HAP-1 (cell line): ENCODE measurements at places on chromosomes 11 and 22.

DNA sequence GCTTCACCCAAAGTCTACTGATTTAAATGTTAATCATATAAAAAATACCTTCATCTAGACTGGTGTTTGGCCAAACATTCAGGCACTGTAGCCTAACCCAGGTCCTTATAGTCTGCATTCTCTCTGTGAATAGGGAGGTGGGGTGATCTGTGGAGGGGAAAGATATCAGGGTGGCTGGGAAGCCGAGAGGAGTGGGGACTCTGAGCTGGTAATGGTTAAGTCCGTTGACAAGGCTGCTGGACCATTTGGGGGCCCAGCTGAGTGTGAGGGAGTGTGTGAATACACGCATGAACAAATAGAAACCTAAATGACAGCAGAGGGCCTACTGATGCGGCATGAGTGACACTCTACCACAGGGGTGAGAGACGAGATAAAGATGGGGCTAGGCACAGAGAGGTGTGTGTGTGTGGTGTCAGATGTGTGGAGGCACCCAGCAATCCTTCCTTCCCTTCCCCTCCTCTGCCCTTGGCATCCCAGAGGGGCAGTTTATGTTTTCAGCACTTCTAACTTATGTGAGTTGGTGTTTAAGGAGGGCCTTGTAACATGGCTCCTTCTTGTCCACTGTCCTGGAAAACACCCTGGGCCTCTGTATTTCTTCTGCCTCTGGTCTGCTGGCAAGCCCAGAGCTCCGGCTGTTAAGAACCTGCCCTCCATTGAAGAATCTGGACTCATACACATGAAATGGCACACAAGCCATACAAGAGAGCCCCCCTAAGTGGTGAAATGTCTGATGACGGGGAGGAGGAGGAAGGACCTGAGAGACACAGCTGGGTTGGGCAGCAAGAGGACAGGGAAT is 249.1 kb upstream of the TBCEL start:
- no peak for DNase-seq

DNA sequence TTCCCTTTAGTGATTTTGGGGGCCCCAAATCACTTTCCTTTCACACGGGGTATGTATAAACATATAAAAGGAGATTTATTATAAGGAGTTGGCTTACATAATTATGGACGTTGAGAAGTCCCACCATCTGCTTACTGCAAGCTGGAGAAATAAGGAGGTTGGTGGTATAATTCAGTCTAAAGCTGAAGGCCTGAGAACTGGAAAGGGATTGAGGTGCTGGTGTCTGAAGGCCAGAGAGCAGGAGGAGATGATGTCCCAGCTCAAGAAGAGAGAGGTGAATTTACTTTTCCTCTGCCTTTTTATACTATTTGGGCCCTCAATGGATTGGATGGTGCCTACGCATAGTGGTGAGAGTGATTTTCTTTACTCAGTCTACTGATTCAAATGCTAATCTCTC is 1.3 kb upstream of the ZNF202 start:
- no peak for DNase-seq

DNA sequence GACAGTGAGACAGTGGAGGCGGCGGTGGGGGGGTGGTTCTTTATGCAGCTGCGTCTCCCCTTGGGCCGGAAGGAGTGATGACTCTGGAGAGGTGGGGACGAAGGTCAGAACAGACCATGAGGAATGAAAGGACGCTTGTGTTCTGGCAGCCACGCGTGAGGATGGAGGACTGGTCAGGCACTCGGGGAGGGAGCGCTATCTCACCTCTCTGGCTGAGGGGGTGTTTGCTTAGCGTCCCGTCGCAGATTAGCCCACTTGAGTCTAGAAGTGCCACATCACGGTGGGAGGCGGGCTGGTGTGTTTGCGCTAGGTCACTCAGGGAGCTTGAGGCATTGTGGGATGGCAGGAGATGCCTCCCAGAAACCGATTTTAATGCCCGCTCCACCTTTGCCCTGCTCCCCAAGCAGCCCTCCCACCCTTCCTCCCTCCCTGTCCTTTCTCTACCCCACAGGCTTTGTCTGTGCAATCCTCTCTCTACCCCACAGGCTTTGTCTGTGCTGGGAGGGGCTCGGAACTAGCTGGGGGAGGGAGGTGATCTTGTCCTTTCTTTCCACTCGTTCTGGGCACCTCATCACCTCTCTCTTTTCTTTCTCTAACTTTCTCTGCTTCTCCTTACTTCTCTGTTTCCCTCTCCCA is 97.8 kb downstream of the PKNOX2 start:
- no peak for DNase-seq

DNA sequence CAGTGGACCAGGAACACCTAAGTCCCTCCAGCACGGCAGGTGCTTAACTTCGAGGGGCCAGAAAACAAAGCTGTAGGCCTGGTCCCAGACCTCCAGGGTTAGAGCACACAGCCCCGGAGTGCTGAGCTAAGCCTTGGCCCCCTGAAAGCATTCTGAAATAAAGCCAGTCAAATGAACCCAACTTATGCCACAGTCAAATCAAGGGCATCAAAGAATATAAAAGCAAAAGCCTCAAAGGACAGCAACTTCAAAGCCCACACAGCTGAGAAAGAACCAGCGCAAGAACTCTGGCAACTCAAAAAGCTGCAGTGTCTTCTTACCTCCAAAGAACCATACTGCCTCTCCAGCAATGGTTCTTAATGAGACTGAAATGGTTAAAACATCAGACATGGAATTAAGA is 39.1 kb downstream of the TMEM123 start:
- no peak for DNase-seq

- DNase-seq, result no peak
Measured at GRCh38 chr22:33081686-33082590, 23.8 kb upstream of the SYN3 start.

DNA sequence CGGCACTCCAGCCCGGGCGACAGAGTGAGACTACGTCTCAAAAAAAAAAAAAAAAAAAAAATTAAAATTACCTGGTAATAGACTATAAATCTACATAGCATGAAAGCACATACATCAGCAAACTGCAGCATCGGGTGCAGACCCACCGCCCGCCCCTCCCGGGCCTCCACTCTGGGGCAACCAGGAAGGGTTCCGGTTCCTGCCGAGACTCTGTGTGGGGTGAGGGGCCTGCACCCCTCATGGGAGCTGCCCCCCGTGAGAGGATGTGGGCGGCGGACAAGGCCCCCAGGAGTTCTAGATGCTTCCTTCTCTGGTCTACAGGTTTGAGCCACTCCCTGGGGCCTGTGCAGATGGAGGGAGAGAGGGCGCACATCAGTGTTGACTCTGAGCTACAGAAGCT is 9.1 kb downstream of the DRD4 start:
- DNase-seq, result no peak

GRCh38 chr22:36829370-36830002 is 12.7 kb upstream of the PVALB start:
- no peak for DNase-seq

- DNase-seq, result no peak
Measured at GRCh38 chr11:94728541-94728940, 39.6 kb upstream of the AMOTL1 start.

- no peak for DNase-seq
Measured at GRCh38 chr11:123587044-123587443, 67.4 kb downstream of the SCN3B start.

- DNase-seq, result peak; percentile 19
Measured at GRCh38 chr11:100753172-100753543, 66.1 kb downstream of the ARHGAP42 start.

DNA sequence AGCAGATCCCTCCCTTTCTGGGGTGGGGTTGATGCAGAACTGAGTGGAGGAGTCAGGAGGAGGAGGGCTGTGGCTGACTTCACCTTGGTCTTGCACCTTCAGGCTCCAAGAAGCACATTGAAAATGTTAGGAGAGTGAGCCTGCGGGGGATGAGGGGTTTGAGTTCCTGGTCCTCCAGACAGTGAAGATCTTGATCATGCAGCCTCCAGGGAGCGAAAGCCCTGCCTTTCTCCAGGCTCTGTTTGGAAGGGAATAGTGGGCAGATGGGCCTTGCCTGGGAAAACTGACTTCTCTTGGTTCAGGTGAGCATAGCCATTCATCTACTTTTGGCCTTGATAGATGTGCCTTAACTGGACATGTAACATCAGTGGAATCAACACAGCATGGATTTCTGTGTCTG is 267.6 kb upstream of the B3GAT1 start:
- DNase-seq, result no peak

DNA sequence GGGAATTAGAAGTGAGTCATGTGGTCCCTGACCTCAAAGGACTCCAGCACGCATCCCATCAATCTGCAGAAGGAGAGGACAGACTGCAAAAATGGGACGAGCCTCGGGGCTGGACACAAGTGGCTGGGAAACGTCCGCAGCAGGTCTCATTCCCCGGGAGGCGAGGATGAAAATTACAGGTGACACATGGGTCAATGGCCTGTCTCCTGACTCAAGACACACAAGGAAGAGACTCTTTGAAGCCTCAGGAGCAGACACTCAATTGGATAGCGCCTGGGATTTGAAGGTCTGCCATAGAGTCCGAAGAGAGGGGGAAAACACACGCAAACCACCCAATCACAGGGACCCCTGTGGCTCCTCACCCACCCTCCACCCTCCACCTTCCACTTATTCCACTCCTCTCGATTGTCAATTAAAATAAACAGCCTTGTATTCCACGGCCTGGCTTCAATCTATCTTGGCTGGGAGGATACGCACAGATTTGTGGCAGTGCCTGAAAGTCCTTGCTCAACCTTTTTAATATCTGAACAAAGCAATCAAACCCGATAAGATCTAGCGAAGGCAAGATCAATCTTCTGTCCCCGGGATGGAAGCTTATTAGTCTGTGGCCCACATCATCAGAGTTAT is 101.8 kb upstream of the CADM1 start:
- DNase-seq, result no peak

- no peak for DNase-seq
Measured at GRCh38 chr22:42985531-42985905, 29.4 kb downstream of the PACSIN2 start.

- no peak for DNase-seq
Measured at GRCh38 chr11:31160504-31161422, 208.8 kb downstream of the DCDC1 start.

DNA sequence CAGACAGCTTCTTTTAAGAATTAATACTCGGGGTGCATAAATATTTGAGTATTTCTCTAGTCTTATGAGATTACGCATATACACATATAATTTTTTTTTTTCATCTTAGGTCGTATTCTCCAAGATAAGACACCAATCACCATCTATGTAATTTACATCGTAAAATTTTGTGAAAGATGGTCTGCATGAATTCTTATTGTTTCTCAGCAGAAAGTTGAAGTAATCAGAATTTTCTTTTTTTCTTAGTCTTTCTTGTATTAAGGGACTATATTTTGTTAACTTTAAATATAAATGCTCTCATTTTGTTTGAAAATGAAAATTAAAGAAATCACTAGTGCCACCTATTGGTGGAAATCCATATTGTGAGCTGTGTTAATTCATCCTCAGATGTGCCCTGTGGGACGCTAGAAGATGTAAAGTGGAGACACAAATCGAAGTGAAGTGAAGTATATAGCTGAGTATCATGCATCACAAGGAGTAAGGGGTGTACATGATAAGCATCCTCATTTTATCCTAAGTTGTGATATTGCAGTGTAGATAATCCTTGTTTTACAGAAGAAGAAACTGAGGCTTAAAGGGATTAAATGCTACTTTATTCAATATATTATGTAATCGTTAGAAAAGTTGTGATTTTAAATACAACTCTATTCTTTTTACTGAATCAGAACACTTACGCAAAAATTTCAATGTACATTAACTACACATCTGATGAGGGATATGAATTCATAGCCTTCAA is 2084.3 kb downstream of the LRRC4C start:
- peak; percentile 9 for DNase-seq

GRCh38 chr11:68372114-68372513 is 59.7 kb downstream of the LRP5 start:
- no peak for DNase-seq

- DNase-seq, result no peak
Measured at GRCh38 chr11:59062602-59063529, 23.2 kb upstream of the GLYATL1B start.

- DNase-seq, result no peak
Measured at GRCh38 chr11:31643857-31644256, 134.3 kb downstream of the ELP4 start.

- DNase-seq, result no peak
Measured at GRCh38 chr11:19970944-19971343, 189.3 kb downstream of the DBX1 start.

- DNase-seq, result no peak
Measured at GRCh38 chr11:134678744-134679143, 266.7 kb upstream of the B3GAT1 start.

DNA sequence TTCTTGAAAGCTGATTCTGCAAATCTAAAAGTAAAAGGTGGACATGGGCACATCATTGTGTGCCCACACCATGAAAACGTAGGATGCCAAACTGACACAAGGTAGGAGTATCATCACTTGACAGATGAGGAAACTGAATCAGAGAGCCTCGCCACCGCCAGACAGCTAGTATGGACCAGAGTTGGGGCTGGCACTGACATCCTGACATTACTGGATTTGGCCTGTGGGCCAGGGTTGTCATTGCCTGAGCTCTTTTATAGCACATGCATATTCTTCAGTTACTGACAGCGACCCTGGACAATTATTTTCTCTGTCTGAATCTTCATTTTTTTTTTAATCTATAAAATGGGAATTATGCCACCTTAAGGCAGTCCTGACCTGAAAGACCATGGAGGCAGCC is 16.5 kb downstream of the USP35 start:
- no peak for DNase-seq

- no peak for DNase-seq
Measured at GRCh38 chr22:44181912-44182587, 1.3 kb downstream of the PARVG start.

DNA sequence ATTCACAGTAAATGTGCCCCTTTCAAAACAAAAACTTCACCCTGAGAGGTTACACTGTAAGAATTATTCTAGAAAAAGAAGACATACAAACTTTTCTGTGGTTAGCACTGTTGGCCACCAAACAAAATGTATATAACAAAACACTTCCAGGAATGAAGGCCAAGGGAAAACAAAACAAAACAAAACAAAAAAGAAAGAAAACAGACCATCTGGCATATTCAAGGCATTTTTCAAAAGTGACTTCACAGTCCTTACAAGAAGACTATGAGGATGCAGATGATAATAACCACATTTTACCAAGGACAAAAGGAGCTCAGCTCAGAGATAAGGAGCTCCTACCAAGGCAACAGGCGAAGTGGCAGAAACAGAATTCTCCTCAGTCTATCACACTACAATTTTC is 24.9 kb downstream of the CTSC start:
- DNase-seq, result no peak

- no peak for DNase-seq
Measured at GRCh38 chr11:115710426-115710825, 206.2 kb upstream of the CADM1 start.

- no peak for DNase-seq
Measured at GRCh38 chr11:118635237-118635591, 27.8 kb downstream of the PHLDB1 start.

- DNase-seq, result no peak
Measured at GRCh38 chr11:64687204-64687603, 35.8 kb downstream of the NRXN2 start.

- no peak for DNase-seq
Measured at GRCh38 chr11:72682858-72683243, 8.6 kb upstream of the PDE2A start.
